Neural crest cell (in vitro differentiated cells): ENCODE measurements at places on chromosomes 7 and 10. TPM values are rescaled to one million over a fixed set of nuclear protein-coding genes. Genes with fewer than 3 reads are reported as not detected.

SPOCK2 gene
- 1.4 and 1.5 TPM in 2 replicates for total RNA-seq

HYAL4 gene
- total RNA-seq = not detected in 2 replicates

MUC3A gene
- 0.16 TPM in 1 of 2 replicates, not detected in the other for total RNA-seq

DNA sequence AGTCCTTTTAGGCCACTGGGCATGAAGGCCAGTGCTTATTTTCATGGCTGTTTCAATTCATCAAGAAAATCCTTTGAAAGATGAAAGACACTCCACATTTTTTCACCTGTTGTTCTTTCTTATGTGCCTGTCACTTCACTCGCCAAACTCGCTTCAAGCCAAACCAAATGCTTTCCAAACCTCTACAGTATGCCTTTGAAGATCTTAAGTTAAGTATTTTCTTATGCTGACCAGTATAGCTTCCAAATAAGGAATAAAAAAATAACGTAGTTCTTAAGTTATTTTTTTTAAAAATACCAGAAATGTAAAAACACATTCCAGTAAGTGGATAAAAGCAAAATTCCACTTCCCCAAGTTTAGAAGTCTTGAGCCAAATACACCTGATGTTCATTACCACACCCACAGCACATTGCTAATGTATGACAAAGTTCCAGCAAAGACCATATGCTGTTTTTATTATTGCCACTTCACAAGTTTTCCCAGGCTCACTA lies 186.1 kb downstream of the MTERF1 start:
- no peak overlapping the region for H3K4me3 ChIP-seq
- peaks cover 5% of the 10 kb centered on the region for H3K36me3 ChIP-seq
- no peak overlapping the region for H3K27ac ChIP-seq
- peaks cover 22% of the 10 kb centered on the region for H3K4me1 ChIP-seq
- DNase-seq = no peak

DNA sequence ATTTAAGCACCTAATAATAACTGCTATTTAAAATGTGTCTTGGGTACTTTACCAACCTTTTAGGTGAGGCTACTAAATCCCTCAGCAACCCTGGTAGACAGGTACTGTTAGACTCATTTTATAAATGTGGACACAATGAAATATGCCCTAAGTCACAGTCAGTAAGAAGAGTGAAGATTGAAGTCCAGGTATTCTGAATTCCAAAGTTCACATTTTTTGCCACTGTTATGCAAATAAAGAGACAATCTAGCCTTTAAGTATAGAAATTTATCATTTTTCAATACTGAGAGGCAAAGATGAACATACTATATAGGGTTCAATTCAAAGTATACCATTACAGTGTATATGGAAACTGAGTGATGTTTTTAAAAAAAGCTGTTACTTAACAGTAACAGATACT lies 102.7 kb downstream of the LMBR1 start:
- H3K27ac ChIP-seq = no peak overlapping the region
- H3K36me3 ChIP-seq = peaks cover 2% of the 10 kb centered on the region
- DNase-seq = no peak

GRCh38 chr7:131513245-131514061 lies 43.0 kb downstream of the PODXL start:
- DNase-seq = peak; percentile 89
- peaks cover 10% of the 10 kb centered on the region for H3K4me1 ChIP-seq
- peak overlapping the region; percentile 63 for H3K27ac ChIP-seq
- no peaks in the 10 kb centered on the region for H3K36me3 ChIP-seq
- H3K4me3 ChIP-seq = no peak overlapping the region

- H3K4me3 ChIP-seq = no peak overlapping the region
- H3K27me3 ChIP-seq = no peaks in the 10 kb centered on the region
- H3K4me1 ChIP-seq = peaks cover 28% of the 10 kb centered on the region
- no peak for DNase-seq
- H3K36me3 ChIP-seq = peaks cover 2% of the 10 kb centered on the region
- no peak overlapping the region for H3K27ac ChIP-seq
Observed at GRCh38 chr7:50530766-50531165, 34.4 kb downstream of the DDC start.
